ENCODE measurements at places on chromosomes 6 and 20. TPM values are rescaled to one million over a fixed set of nuclear protein-coding genes. Genes with fewer than 3 reads are reported as not detected.

SNTA1 gene
- 23.8 TPM for total RNA-seq

TFAP2B gene
- total RNA-seq: 0.25 TPM

TBX18 gene
- total RNA-seq: 9.8 TPM

ELOVL2 gene
- total RNA-seq: 0.25 TPM

PTK6 gene
- 25.8 TPM for total RNA-seq

LINC00237 gene
- not detected for total RNA-seq

SYNE1 gene
- total RNA-seq: 81.5 TPM

TPX2 gene
- 6.1 TPM for total RNA-seq

KCNQ5 gene
- total RNA-seq: 3.9 TPM

NOX3 gene
- not detected for total RNA-seq

SMLR1 gene
- total RNA-seq: not detected

Data from vagina (tissue), 2 donors.